ENCODE measurements at places on chromosomes 7 and 10. TPM values are rescaled to one million over a fixed set of nuclear protein-coding genes. Genes with fewer than 3 reads are reported as not detected.

- H3K36me3 ChIP-seq, result no peaks in the 10 kb centered on the region
- no peaks in the 10 kb centered on the region for H3K27me3 ChIP-seq
- peak; percentile 64 for DNase-seq
- H3K4me1 ChIP-seq, result no peaks in the 10 kb centered on the region
- no peak overlapping the region for H3K27ac ChIP-seq
- no peak overlapping the region for H3K4me3 ChIP-seq
These were observed 745.1 kb upstream of the LRRTM3 start for GRCh38 chr10:66180581-66181318.

DNA sequence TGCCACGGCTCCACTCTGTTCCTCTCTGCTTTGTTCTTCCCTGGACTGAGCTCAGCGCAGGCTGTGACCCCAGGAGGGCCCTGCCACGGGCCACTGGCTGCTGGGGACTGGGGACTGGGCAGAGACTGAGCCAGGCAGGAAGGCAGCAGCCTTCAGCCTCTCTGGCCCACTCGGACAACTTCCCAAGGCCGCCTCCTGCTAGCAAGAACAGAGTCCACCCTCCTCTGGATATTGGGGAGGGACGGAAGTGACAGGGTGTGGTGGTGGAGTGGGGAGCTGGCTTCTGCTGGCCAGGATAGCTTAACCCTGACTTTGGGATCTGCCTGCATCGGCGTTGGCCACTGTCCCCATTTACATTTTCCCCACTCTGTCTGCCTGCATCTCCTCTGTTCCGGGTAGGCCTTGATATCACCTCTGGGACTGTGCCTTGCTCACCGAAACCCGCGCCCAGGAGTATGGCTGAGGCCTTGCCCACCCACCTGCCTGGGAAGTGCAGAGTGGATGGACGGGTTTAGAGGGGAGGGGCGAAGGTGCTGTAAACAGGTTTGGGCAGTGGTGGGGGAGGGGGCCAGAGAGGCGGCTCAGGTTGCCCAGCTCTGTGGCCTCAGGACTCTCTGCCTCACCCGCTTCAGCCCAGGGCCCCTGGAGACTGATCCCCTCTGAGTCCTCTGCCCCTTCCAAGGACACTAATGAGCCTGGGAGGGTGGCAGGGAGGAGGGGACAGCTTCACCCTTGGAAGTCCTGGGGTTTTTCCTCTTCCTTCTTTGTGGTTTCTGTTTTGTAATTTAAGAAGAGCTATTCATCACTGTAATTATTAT is 1.2 kb downstream of the CLDN4 start:
- H3K4me3 ChIP-seq, result no peak overlapping the region
- H3K36me3 ChIP-seq, result no peaks in the 10 kb centered on the region
- H3K4me1 ChIP-seq, result peaks cover 16% of the 10 kb centered on the region
- H3K27ac ChIP-seq, result no peak overlapping the region
- DNase-seq, result no peak

GRCh38 chr10:15419279-15419874 is 48.3 kb upstream of the FAM171A1 start:
- H3K36me3 ChIP-seq, result no peaks in the 10 kb centered on the region
- H3K4me3 ChIP-seq, result no peak overlapping the region
- no peaks in the 10 kb centered on the region for H3K27me3 ChIP-seq
- no peak for DNase-seq
- H3K27ac ChIP-seq, result no peak overlapping the region

Gene AQP1
- polyA plus RNA-seq, result 42.2 TPM

Gene PTN
- 19.3 TPM for polyA plus RNA-seq

DNA sequence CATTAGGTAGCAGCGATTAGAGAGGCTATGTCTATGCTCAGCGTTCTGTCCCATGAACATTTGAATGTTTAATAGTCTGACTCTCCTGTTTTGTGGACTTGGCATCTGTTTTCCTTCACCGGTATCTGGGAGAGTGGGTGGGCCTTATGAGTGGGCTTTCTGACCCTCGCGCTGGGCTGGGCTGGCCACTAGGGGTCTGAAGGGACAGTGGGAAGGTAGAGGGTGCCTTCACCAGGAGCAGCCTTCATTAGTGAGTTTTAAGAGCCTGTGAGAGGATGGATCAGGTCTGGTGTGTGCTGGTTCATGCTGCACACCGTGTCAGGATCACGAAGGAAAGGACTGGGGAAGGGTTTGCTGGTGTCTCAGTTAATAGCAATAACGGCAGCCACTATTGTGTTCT is 33.4 kb downstream of the DCLRE1A start:
- no peaks in the 10 kb centered on the region for H3K4me1 ChIP-seq
- no peak for DNase-seq
- H3K4me3 ChIP-seq, result no peak overlapping the region
- no peaks in the 10 kb centered on the region for H3K27me3 ChIP-seq
- no peak overlapping the region for H3K27ac ChIP-seq

Gene IDI2
- 0.14 TPM for polyA plus RNA-seq

Gene ACTL6B
- 0.18 TPM for polyA plus RNA-seq

DNA sequence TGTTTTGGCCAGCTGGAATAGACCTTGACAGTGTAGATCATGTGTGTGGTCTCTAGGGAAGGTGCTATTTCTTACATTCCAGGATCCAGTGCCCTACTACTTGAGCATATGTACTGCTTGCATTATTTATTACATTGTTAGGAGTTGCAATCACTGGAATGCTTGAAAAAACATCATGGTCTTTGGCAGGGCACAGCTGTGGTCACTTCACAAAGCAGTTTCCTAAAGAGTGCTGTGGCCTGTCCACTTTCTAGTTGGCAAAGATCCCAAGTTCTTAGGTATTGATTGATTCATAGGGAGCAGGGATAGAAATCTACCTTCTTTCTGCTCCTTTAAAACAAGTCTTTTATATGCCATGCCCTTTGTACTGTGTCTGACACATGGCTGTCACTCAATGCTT is 4.6 kb downstream of the C7orf25 start:
- H3K4me3 ChIP-seq, result no peak overlapping the region
- no peak for DNase-seq
- no peaks in the 10 kb centered on the region for H3K27me3 ChIP-seq

DNA sequence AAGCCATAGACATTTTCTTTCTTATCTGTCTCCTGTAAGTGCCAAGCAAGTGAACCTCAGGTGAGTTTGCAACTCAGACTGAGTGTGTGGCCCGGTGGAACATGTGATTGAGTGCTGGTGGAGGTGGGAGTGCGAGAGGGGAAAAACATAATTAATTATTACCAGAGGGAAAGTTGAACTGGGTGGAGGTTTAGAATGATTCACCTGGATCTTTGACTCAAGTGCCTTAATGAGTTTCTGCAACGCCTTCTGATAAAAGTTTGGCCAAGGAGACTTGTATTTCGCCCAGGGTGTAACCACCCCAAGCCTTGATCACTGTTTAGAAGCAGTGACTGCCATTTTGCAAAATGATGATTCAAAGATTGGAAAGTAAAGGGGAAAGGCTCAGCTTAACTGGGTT is 513.9 kb downstream of the GATA3 start:
- H3K4me1 ChIP-seq, result no peaks in the 10 kb centered on the region
- no peak overlapping the region for H3K27ac ChIP-seq
- DNase-seq, result no peak
- H3K36me3 ChIP-seq, result no peaks in the 10 kb centered on the region
- H3K4me3 ChIP-seq, result no peak overlapping the region

Gene ACSL5
- 15.9 TPM for polyA plus RNA-seq

DNA sequence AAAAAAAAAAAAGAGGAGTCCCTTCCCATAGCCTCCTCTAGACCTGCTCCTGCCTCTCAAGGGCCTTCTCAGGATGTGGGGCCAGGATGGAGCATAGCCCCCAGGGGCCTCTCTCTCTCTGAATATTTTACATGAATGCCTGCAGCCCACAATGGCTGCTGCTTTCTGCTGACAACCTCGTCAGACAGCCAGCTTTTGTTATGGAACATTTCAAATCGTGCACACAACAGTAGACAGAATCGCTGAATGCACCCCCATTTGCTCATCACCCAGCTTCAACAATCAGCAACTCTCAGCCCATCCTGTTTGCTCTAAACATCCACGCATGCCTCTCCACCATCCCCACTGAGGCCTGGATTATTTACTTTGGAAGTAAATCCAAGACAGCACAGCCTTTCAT is 5.4 kb downstream of the PLAC9 start:
- no peak overlapping the region for H3K4me3 ChIP-seq
- peaks cover 5% of the 10 kb centered on the region for H3K27me3 ChIP-seq
- no peak for DNase-seq
- no peaks in the 10 kb centered on the region for H3K36me3 ChIP-seq

GRCh38 chr10:48517911-48518811 is 86.7 kb downstream of the ARHGAP22 start:
- peaks cover 33% of the 10 kb centered on the region for H3K4me1 ChIP-seq
- H3K36me3 ChIP-seq, result no peaks in the 10 kb centered on the region
- peaks cover 8% of the 10 kb centered on the region for H3K27me3 ChIP-seq
- DNase-seq, result no peak
- H3K4me3 ChIP-seq, result no peak overlapping the region
- peak overlapping the region; percentile 43 for H3K27ac ChIP-seq

Gene MEOX2
- 3.4 TPM for polyA plus RNA-seq

DNA sequence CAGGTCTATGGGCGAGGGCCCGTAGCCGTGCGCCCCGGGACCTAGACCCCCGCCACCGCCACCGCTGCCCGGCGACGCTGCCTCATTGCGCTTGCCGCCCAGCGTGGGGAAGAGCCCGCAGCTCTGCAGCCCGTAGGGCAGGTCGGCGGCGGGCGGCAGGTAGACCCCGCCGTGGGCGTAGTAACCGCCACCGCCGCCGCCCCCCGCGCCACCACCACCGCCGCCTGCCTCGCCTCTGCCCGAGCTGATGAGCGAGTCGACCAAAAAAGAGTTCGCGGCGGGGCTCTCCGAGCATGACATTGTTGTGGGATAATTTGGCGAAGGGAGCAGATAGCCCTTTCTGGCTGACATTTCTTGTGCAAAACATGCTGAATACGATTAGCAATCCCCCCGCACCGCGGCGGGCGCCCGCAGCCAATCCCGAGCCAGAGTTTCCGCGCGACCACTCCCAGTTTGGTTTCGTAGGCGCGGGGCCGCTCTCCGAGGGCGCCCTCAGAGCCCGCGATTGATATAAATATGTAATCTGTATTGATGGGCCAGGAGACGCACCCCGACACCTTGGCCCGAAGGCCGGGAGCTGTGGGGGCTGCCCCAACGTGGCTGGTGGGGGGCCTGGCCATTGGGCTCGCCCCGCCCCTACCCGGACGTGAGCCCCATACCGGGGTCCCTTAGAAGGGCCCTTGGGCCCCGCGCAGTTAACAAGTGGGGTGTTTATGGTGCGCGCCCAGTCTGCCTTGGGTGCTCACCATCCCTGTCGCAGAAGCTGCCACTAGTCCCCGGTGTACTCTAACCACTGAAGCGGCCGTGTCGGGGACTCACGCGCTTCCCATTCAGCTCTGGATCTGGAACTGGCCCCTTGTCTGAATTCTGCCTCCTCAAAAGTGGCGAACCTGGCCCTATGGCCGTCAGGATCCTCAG is at the start of gene HOXA10:
TSS of gene HOXA10 (minus strand) at position 365 of the 918 bp plus-strand sequence. CDS start at position 351, 14 bp downstream.
- H3K4me1 ChIP-seq, result peaks cover 29% of the 10 kb centered on the region
- peaks cover 55% of the 10 kb centered on the region for H3K27me3 ChIP-seq
- no peaks in the 10 kb centered on the region for H3K36me3 ChIP-seq
- H3K27ac ChIP-seq, result no peak within 1 kb of the TSS
- peak within 1 kb of the TSS; percentile 73 for H3K4me3 ChIP-seq

Gene RHBDD2
- 90.7 TPM for polyA plus RNA-seq

Gene HOXA1
- 0.71 TPM for polyA plus RNA-seq

Gene CFTR
- polyA plus RNA-seq, result 0.34 TPM

Gene OR2A7
- 1.4 TPM for polyA plus RNA-seq

Gene LRMDA
- 4.6 TPM for polyA plus RNA-seq

GRCh38 chr7:69631131-69631530 is 32.9 kb downstream of the AUTS2 start:
- no peak overlapping the region for H3K4me3 ChIP-seq
- no peaks in the 10 kb centered on the region for H3K4me1 ChIP-seq
- H3K36me3 ChIP-seq, result no peaks in the 10 kb centered on the region
- no peaks in the 10 kb centered on the region for H3K27me3 ChIP-seq

- H3K36me3 ChIP-seq, result no peaks in the 10 kb centered on the region
- peaks cover 3% of the 10 kb centered on the region for H3K27me3 ChIP-seq
These were observed 230.1 kb upstream of the CELF2 start for GRCh38 chr10:10787586-10787985.

DNA sequence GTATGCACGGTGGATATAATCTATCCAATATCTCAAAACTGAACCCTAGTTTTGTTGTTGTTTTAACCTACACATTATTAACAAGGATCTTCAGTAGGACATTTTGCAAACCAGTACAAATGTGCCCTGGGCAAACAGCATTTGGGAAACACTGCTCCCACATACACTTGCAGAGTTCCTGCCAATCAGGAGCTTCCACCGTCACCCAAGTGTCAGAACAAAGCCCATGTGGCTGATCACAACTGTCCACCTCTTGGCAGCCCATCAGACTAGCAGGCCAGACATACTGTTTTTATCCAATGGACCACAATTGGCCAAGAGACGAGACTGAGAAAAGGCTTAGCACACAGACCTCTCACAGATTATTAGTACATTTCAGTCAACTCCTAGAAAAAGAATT is 200.4 kb downstream of the FAM107B start:
- DNase-seq, result no peak
- H3K4me1 ChIP-seq, result peaks cover 32% of the 10 kb centered on the region
- H3K27me3 ChIP-seq, result no peaks in the 10 kb centered on the region
- no peak overlapping the region for H3K27ac ChIP-seq

- H3K36me3 ChIP-seq, result peaks cover 47% of the 10 kb centered on the region
- H3K4me3 ChIP-seq, result no peak overlapping the region
- no peak for DNase-seq
- H3K27ac ChIP-seq, result no peak overlapping the region
- H3K4me1 ChIP-seq, result peaks cover 15% of the 10 kb centered on the region
- H3K27me3 ChIP-seq, result no peaks in the 10 kb centered on the region
These were observed 65.1 kb downstream of the CLEC2L start for GRCh38 chr7:139588632-139589031.

DNA sequence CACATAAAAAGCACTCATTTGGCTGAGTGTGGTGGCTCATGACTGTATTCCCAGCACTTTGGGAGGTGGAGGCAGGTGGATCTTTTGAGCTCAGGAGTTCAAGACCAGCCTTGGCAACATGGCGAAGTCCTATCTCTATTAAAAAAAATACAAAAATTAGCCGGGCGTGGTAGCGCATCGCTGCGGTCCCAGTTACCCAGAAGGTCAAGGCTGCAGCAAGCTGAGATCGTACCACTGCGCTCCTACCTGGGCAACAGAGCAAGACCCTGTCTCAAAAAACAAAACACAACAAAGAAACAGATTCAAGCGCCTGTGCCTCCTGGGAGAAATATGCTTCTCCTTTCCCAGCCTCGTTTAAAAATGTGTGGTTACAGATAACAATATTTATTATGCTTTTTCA is 2.2 kb upstream of the ABCF2 start:
- H3K4me3 ChIP-seq, result no peak overlapping the region
- H3K27ac ChIP-seq, result no peak overlapping the region
- H3K4me1 ChIP-seq, result peaks cover 23% of the 10 kb centered on the region
- no peak for DNase-seq
- H3K27me3 ChIP-seq, result no peaks in the 10 kb centered on the region
- peaks cover 5% of the 10 kb centered on the region for H3K36me3 ChIP-seq

Gene SPDYE1
- not detected for polyA plus RNA-seq

GRCh38 chr7:90298145-90299038 is 22.7 kb downstream of the FAM237B start:
- no peaks in the 10 kb centered on the region for H3K27me3 ChIP-seq
- no peak overlapping the region for H3K4me3 ChIP-seq
- DNase-seq, result no peak
- no peak overlapping the region for H3K27ac ChIP-seq
- no peaks in the 10 kb centered on the region for H3K36me3 ChIP-seq

Measured in thymus (tissue), 14 donors.